ENCODE measurements at places on chromosomes 7 and 10.
A peak's percentile ranks its signal among the peaks of the same experiment; 100 is the strongest.

DNA sequence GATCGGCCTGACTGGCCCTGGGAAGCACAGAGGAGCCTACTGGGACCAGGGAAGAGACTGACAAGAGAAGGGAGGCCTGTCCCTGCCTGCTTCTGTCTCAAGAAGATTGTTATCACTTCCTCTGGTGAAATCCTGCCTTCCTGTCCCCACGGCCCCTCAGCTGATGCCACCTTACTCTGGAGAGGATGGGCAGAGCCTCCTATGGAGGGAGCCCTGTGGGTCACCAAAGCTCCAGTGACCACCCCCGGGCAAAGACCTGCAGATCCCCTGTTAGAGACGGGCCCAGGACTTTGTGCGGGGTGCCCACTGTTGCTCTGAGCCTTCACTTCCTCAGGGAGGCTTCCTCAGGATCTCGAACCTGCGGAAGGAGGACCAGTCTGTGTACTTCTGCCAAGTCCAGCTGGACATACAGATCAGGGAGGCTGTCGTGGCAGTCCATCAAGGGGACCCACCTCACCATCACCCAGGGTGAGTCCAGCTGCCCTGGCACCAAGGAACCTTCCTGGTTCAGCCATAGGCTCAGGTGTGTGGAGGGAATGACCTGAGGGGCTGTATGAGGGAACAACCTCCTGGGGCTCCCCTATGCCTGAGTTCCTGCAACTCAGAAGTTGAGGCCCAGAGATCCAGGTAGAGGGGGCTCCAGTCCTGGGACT is 1.4 kb upstream of the PILRB start:
- H3K36me3 ChIP-seq, result peaks cover 99% of the 10 kb centered on the region
- DNase-seq, result no peak
- H3K4me1 ChIP-seq, result peaks cover 27% of the 10 kb centered on the region
- H3K4me3 ChIP-seq, result no peak overlapping the region
- peak overlapping the region; percentile 77 for H3K27ac ChIP-seq

DNA sequence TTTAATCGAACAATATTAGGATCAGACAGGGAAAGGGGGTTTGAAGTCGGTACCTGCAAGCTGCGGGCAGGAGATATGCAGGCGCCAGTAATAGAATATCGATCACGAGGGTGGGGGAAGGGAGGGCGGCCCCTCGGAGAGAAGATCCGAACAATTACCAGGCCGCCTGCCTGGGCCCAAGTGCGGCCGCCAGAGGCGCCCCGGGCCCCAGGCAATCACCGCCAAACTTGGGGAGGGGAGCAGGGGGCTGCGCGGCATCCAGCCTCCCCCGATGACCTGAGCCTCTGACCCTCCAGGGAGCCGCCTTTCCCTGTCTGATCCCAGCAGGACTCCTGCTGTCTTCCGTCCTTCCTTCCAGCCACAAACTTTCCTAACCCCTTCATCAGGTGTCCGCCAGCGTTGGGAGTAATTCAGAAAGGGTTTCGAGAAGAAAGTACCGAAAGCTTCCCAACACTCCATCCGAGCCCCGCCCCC is 1.1 kb downstream of the NKX1-2 start:
- H3K4me1 ChIP-seq, result peaks cover 14% of the 10 kb centered on the region
- H3K4me3 ChIP-seq, result peak overlapping the region; percentile 70
- H3K27me3 ChIP-seq, result peaks cover 69% of the 10 kb centered on the region
- H3K27ac ChIP-seq, result no peak overlapping the region

GRCh38 chr10:72593963-72594362 is 31.9 kb downstream of the MICU1 start:
- peaks cover 7% of the 10 kb centered on the region for H3K4me1 ChIP-seq
- no peaks in the 10 kb centered on the region for H3K27me3 ChIP-seq
- H3K27ac ChIP-seq, result peak overlapping the region; percentile 10
- peaks cover 6% of the 10 kb centered on the region for H3K36me3 ChIP-seq

- H3K36me3 ChIP-seq, result no peaks in the 10 kb centered on the region
- peaks cover 39% of the 10 kb centered on the region for H3K27me3 ChIP-seq
- H3K4me1 ChIP-seq, result no peaks in the 10 kb centered on the region
- H3K4me3 ChIP-seq, result no peak overlapping the region
- no peak for DNase-seq
- H3K27ac ChIP-seq, result no peak overlapping the region
These were observed 8.4 kb downstream of the ETV1 start for GRCh38 chr7:13981070-13981469.

- no peaks in the 10 kb centered on the region for H3K4me1 ChIP-seq
- H3K27me3 ChIP-seq, result peaks cover 28% of the 10 kb centered on the region
- DNase-seq, result no peak
- no peaks in the 10 kb centered on the region for H3K36me3 ChIP-seq
- no peak overlapping the region for H3K27ac ChIP-seq
These were observed 40.9 kb upstream of the ELAPOR2 start for GRCh38 chr7:87100326-87100725.

- H3K36me3 ChIP-seq, result no peaks in the 10 kb centered on the region
- H3K4me3 ChIP-seq, result no peak overlapping the region
- DNase-seq, result no peak
- H3K27me3 ChIP-seq, result peaks cover 4% of the 10 kb centered on the region
- H3K27ac ChIP-seq, result peak overlapping the region; percentile 20
These were observed 10.8 kb upstream of the SFRP5 start for GRCh38 chr10:97782455-97783228.

- no peak overlapping the region for H3K4me3 ChIP-seq
- no peaks in the 10 kb centered on the region for H3K4me1 ChIP-seq
- H3K36me3 ChIP-seq, result no peaks in the 10 kb centered on the region
These were observed 54.1 kb downstream of the RNLS start for GRCh38 chr10:88528806-88529570.

- peaks cover 7% of the 10 kb centered on the region for H3K36me3 ChIP-seq
- DNase-seq, result no peak
- H3K27me3 ChIP-seq, result no peaks in the 10 kb centered on the region
- peak overlapping the region; percentile 37 for H3K4me3 ChIP-seq
- peaks cover 30% of the 10 kb centered on the region for H3K4me1 ChIP-seq
- H3K27ac ChIP-seq, result peak overlapping the region; percentile 97
These were observed 80.0 kb downstream of the ZNF277 start for GRCh38 chr7:112286250-112287086.

- peaks cover 10% of the 10 kb centered on the region for H3K4me1 ChIP-seq
- H3K27me3 ChIP-seq, result no peaks in the 10 kb centered on the region
- H3K4me3 ChIP-seq, result no peak overlapping the region
These were observed 50.5 kb upstream of the CAMK2B start for GRCh38 chr7:44375926-44376342.

- H3K36me3 ChIP-seq, result no peaks in the 10 kb centered on the region
- H3K4me1 ChIP-seq, result peaks cover 8% of the 10 kb centered on the region
- H3K27ac ChIP-seq, result no peak overlapping the region
- no peaks in the 10 kb centered on the region for H3K27me3 ChIP-seq
These were observed 99.1 kb downstream of the CABCOCO1 start for GRCh38 chr10:61761825-61762217.

All from effector memory CD8-positive, alpha-beta T cell (primary cell).